Activated CD8-positive, alpha-beta memory T cell treated with anti-CD3 and anti-CD28 coated beads, Interleukin-2, amount 50 U/mL, for 48 hours (primary cell): ENCODE measurements at places on chromosomes 12 and 14.

- DNase-seq: no peak
These were observed 124.8 kb upstream of the MAP1LC3B2 start for GRCh38 chr12:116434155-116435011.

DNA sequence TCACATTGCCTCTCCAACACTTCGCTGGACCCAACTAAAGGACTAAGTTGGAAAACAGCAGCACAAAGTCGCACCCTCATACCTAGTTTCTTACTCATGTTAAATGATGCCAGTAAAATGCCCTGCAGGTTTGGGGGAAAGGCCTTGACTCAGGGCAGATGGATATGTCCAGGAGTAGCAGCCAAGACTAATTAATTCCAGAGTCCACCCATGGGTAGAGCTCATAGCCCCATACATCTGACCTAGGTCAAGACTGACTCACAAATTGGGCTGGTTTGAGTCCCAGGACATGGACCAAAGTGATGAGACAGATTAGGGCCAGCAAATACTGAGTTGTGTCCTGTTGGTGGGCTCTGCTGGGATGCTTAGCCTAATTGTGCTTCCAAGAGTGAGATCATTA lies 224.0 kb upstream of the BTG1 start:
- DNase-seq: no peak

DNA sequence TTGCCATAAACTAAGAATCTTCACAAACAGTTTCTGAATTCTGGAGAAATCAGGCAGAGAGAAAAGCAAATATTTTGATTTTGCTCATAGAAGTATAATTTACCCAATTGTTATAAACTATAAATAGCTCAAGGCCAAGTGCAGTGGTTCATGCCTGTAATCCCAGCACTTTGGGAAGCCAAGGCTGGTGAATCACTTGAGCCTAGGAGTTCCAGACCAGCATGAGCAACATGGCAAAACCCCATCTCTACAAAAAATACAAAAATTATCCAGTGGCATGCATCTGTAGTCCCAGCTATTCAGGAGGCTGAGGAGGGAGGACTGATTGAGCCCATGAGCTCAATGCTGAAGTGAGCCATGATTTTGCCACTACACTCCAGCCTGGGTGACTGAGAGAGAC lies 19.6 kb upstream of the MMP19 start:
- DNase-seq: no peak

- DNase-seq: no peak
These were observed 53.8 kb downstream of the SPTLC2 start for GRCh38 chr14:77562681-77563080.
